ENCODE measurements at places on chromosomes 7 and 10. TPM values are rescaled to one million over a fixed set of nuclear protein-coding genes. Genes with fewer than 3 reads are reported as not detected.

The HHEX gene
- 66.9 TPM for total RNA-seq

The PTPRZ1 gene
- total RNA-seq: under 0.01 TPM

The ACTL6B gene
- not detected for total RNA-seq

The ZDHHC6 gene
- total RNA-seq: 28.4 TPM
